Foreskin fibroblast (primary cell): ENCODE measurements at places on chromosomes 12 and 14.

- no peak for DNase-seq
Observed at GRCh38 chr12:56205445-56205844, 16.2 kb upstream of the SMARCC2 start.

- peak; percentile 9 for DNase-seq
Observed at GRCh38 chr12:79614730-79615129, 76.0 kb downstream of the PAWR start.

DNA sequence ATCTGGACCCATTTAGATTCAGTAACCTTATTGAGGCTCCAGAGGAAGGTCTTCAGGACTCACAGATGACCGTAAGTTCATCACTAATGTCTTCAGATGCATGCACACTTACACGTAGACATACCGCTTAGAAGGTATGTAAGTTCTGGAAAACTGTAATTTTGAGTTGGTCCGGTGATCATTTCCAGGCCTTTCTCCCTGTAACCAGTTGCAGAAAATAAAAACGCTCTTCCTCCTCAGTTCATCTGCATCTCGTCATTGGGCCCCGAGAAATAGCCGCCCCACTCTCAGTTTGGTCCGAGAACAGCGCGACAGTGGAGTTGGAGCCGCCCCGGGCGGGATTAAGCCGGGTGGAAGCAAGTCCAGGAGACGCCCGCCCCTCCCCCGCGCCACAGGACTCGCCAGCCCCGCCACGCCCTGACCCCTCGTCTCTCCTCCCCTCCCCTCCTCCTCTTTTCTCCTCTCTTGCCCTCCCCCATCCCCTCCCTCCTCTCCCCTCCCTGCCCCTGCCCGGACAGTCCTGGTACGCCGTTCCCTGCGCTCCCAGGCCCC is 83.7 kb downstream of the TNFAIP2 start:
- DNase-seq: peak; percentile 49

DNA sequence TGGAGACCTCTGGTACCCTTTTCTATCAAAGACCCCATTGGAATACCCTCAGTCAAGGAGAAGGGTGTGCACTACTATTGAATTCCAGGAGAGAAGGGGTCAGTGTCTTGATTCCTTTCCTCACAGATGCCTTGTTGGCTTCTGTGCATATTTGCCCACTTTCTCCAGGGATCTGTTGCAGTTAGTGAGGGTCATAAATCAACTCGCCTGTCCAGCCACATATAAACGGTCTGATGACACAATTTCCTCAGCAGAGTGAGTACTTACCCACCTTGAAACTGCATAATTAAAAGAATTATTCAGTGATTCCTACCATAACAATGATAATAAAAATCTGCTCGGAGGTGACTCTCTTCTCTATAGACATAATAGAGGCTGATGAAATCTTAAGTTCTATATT is 13.9 kb upstream of the DCD start:
- no peak for DNase-seq

GRCh38 chr14:88233915-88234314 is 89.2 kb downstream of the KCNK10 start:
- DNase-seq: no peak

DNA sequence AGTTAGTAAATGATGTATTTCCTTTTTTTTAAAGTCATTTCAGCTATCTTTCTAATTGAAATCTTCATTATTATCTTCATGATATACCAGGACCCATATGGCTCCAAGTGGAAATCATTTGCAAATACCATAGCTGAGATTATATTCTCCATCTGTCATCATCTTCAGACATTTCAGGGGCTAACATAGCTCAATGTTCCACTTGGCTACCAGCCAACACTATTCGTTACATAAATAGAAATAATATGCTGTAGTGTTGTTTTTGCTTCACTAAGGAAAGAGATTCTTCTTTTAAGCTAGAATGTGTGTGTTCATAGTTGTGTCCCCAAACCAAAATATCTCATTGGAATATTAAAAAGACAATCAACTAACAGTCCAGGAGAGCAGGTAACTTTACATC is 225.1 kb downstream of the DIO2 start:
- no peak for DNase-seq

GRCh38 chr12:53098354-53098981 is 1.0 kb downstream of the IGFBP6 start:
- DNase-seq: peak; percentile 90

- DNase-seq: no peak
Observed at GRCh38 chr12:78473561-78473960, 391.0 kb upstream of the SYT1 start.
